Fibroblast of gingiva (primary cell): ENCODE measurements at places on chromosomes 4 and X.

DNA sequence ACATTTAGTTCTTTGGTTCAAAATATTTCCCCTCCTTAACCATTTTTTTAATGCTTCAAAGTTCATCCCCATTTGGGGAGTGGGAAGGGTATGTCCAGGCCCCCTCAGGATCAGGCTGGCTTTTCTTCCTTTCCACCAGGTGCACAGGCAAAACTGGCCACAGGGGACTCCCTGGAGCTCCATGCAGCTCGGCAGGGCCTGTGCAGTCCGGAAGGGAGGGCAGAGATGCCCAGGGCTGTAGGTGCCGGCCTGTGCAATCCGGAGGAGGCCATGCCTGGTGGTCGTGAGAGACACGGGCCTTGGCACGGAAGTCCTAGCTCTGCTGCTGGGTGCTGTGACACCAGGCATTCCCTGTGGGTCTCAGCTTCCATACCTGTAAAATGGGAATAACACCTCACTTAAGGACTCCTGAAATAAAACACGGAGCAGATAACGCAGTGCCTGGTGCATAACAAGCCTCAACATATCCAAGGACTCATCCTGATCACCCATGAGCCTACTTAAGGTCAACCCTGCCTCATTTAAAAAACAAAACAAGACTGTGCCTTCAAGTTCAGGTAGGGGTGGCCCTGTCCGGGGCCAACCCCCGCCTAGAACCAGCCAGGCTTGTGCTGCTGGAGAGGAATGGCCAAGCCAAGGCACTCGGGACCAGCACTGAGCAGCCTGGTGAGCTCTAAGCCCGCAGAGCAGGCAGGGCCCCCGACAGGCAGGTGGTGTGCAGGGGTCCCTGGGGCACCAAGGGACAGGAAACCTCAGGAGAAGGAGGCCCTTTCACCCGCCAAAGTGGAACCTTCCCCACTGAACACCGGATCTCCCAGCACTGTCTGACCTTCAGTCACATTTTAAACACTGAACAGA, 21.2 kb upstream of the CYP4V2 start:
- no peak for DNase-seq

GRCh38 chrX:39952989-39953388, 144.8 kb downstream of the BCOR start:
- no peak for DNase-seq

DNA sequence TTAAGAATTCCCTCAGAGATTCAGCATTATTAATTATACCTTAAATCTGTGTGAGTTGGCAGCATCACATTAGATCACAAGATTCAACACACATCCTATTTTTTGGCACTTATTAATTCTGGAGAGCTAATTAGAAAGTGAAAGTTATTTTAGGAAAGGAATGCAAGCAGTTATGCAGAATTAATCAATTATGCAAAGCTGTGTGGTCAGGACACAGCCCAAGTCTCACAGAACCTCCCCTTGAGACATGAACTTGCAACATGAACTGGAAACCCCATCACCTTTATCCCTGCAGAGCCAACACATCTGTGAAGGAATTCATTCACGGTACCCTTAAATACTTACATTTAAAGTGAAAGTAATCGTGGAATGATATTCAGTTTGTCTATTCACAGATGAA, 80.5 kb downstream of the TSPAN5 start:
- DNase-seq, result peak; percentile 22

DNA sequence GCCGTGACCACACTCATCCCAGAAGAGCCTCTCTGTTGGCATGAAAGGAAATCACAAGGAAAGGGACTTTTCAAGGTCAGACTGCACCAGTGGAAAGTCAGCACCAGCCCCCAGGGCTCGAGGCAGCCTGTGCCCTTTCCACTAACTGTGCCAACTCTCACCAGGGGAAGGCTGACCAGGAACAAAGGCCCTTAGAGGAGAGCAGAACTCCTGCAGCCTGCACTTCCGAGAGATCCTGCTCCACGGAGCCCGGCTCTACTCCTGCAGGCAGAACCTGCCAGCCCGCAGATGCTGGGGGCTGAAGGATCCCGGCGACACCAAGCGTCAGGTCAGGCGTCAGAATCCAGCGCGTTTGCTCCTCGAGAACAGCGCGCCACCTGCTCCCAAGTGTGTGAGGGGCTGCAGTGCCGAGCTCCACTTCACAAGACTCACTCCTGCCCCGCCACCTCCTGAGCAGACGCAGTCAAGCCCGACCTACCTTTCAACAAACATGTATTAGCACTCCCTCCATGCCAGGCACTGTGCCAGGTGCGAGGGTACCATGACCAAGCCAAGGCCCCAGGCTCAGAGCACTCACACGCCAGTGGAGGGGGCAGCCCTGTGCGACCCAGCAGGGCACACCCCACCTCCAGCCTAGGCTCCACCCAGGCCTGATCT, 13.6 kb upstream of the HELT start:
- no peak for DNase-seq

GRCh38 chrX:24081661-24082154, 27.0 kb downstream of the EIF2S3 start:
- DNase-seq, result peak; percentile 74

DNA sequence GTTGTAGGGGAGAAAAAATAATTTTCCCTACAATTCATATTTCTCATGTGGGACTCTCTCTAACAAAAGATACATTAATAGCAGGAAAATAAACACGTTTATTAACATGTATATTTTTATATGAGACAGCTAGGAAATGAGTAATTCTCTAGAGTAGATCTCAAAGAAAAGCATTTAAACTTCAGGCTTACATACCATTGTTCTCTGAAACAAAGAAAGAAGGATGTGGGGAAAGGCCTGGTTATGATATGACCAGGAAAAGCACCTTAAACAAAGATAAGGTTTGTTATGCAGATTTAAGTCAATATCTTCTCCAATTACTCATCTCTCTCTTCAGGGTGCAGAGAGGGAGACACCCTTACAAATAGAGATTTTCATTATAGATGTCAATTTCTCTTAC, 131.3 kb downstream of the SLC7A11 start:
- DNase-seq, result no peak

- DNase-seq, result no peak
Observed at GRCh38 chrX:152896450-152896849, 1.4 kb upstream of the ZNF185 start.

GRCh38 chrX:132393085-132393484, 95.8 kb downstream of the MBNL3 start:
- no peak for DNase-seq

GRCh38 chr4:173943547-173943946, 339.9 kb downstream of the FBXO8 start:
- no peak for DNase-seq

DNA sequence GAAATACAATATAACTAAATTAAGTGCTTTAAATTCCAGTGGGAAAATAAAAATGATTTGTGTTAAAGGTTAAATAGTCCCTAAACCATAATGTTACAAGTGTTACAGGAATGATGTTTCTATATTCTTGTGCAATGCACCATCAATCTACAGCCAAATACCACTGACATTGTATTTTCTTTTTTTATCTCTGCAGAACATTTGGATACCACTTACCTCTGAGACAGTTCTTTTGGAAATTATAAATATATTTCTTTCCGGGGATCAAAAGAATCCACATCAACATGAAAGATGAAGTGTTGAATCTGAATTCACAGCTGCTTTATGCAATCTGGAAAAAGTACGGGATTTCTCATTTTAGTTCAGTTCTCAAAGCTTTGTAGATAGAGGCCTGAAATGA, 518.3 kb upstream of the AGA start:
- DNase-seq, result no peak

GRCh38 chrX:16873106-16873505, 2.9 kb upstream of the RBBP7 start:
- DNase-seq, result no peak

GRCh38 chr4:168825975-168826374, 184.1 kb downstream of the CBR4 start:
- DNase-seq, result no peak

DNA sequence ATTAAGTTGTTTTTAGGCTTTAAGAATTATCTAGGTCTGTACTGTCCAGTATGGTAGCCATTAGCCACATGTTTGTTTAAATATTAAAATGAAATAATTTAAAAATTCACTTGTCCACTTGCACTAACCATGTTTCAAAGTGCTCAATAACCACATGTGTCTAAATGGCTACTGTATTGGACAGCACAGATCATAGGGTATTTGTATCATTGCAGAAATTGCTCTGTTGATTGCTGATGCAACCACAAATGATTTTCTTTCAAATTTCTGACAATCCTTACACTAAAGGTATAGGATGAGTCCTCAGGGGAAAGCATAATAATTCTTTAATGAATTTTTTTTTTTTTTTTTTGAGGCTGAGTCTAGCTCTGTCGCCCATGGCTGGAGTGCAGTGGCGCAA, 84.9 kb downstream of the KDM6A start:
- no peak for DNase-seq

DNA sequence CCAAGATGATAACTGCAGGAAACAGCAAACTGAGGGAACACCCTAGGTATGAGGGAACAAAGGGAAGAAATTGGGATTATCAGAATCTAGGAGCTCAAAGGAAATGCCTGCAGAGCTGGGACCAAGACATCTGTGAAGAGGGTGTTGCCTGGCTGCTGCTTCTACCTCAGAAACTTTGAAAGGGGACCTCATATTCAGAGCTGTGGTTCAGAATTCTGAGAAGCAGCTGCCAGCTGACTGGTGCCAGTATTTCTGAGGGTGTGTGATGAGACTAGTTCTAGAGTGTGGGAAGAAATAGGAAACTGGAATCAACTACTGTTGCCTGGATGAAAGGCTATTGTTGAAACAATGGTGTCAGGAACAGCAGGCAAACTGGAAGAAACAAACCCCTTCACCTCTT, 8.5 kb downstream of the FAAH2 start:
- DNase-seq, result no peak

DNA sequence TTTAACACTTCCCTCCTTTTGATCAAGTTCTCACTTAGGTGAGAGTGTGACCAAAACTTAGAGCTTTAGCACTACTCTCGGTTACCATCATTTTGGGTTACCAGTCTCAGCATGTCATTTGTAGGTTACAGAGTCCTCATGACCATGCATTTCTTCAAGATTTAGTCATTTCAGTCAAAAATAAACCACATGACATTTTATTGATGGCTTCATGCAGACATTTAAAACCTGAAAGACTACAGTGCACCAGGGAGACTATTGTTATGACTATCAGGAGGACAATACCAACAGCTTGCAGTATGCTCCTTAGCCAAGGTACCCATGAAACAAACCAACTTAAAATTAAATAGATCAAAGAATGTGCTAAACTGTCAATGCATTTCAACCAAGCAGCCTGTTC, 498.1 kb upstream of the FSTL5 start:
- DNase-seq, result no peak

GRCh38 chr4:7354927-7355326, 79.8 kb downstream of the PSAPL1 start:
- DNase-seq, result no peak

DNA sequence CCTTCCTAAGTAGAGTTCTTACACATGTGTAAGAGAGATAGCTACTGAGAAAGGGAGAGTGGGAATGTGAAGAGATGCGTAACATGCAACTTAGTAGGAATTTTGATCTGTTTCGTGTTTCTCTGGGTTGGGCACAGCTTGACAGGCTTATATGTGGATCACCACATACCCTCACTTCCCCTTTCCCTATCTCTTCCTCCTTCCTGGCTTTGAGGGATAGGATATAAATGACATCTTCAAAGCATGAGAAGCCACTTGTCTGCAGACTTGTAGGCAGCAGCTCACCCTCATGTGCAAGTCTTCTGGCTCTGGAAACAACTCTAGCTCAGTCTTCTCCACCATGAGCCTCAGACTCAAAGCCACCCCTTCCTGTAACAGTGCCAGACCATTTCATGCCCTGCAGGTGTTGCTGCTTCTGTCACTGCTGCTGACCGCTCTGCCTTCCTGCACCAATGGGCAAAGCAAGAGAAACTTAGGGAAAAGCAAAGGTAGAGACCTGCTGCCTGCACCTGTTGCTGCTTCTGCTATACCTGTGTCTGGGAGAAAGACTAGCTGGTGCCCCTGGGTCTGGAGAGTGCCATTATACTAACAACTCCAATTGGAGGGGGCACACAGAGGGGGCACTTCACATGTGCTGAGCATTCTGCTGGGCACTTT, 5.4 kb upstream of the PF4V1 start:
- DNase-seq, result no peak

- no peak for DNase-seq
Observed at GRCh38 chrX:42900947-42901346, 123.0 kb upstream of the PPP1R2C start.

GRCh38 chrX:11760958-11761357, 2.9 kb downstream of the MSL3 start:
- no peak for DNase-seq
